Esophagus muscularis mucosa (tissue), 4 donors: ENCODE measurements at places on chromosomes 3 and 15.

DNA sequence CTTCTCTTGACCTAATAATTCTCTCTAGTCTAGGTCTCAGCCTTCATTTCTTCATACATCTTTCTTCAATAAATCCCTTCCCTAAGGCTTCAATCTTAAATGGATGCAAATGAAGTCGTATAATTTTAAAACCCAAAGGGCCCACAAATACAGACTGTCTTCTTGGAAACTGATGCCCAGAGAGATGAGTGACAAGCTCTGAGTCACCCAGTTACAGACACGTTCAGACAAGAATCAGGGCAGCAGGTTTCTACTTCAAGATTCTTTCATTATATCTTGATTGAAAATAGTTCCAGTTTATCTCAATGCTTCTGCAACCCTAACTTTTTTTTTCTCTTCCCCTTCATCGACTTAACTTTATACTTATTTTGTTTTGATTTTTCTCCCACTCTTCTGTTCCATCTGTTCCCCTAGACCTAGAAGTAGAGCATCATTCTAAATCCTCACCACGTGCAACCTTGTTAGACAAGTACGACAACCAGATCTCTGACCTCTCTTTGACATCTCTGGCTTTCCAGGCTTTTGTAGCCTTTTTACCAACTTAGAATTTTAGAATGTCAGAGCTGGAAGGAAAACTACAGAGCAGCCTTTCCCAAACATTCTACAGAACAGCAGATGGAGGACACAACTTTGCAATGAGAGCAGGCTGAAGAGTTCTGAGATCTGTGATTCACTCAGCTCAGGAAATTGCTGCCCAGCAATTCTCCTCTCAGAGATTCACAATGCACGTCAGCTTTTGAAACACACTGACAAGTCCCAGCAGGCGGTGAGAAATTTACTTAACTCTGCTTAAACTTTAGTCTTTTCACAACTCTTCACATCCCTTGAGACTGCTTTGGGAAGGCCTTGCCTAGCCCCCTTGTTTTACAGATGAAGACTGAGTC is 25.3 kb downstream of the NCEH1 start:
- H3K36me3 ChIP-seq: no peaks in the 10 kb centered on the region
- no peak overlapping the region for H3K4me3 ChIP-seq
- no peak overlapping the region for H3K27ac ChIP-seq
- peaks cover 15% of the 10 kb centered on the region for H3K4me1 ChIP-seq

DNA sequence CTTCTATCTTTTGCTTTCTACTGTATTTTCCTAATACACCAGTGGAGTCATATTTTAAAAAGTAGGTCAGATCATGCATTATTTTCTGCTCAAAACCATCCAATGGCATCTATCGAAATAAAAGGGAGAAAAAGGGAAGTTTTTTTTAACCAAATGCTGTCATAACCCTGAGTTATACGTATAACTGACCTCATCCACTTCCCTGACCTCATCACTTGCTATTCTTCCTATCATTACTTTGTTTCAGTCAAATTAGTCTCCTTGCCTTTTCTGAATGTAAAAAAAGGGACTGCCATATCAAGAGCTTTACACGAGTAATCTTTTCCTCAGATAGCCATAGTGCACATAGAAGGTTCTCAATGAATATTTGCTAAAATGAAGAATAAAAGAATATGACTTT is 1383.6 kb downstream of the ZPLD1 start:
- no peak overlapping the region for H3K27ac ChIP-seq
- no peaks in the 10 kb centered on the region for H3K27me3 ChIP-seq
- no peaks in the 10 kb centered on the region for H3K4me1 ChIP-seq

DNA sequence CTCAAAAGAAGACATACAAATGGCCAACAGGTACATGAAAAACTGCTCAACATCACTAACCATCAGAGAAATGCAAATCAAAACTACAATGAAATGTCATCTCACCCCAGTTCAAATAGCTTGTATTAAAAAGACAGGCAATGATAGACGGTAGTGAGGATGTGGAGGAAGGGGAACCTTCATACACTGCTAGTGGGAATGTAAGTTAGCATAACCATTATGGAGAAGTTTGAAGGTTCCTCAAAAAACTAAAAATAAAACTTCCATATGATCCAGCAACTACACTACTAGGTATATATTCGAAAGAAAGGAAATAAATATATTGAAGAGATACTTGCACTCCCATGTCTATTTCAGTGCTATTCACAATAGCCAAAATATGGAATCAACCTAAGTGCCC is 62.8 kb upstream of the PPARG start:
- H3K36me3 ChIP-seq: no peaks in the 10 kb centered on the region
- DNase-seq: no peak
- H3K27me3 ChIP-seq: no peaks in the 10 kb centered on the region

- no peak overlapping the region for H3K27ac ChIP-seq
- no peak for DNase-seq
- H3K27me3 ChIP-seq: no peaks in the 10 kb centered on the region
Observed at GRCh38 chr3:128584412-128585020, 66.1 kb downstream of the RPN1 start.

GRCh38 chr3:54122324-54123002 is at the start of gene CACNA2D3:
Gene CACNA2D3 (plus strand): TSS chr3:54122552.
- peak within 1 kb of the TSS; percentile 74 for H3K4me3 ChIP-seq
- peak within 1 kb of the TSS; percentile 79 for H3K27ac ChIP-seq
- peaks cover 32% of the 10 kb centered on the region for H3K4me1 ChIP-seq

GRCh38 chr15:92049290-92049989 is 195.9 kb downstream of the SLCO3A1 start:
- H3K27me3 ChIP-seq: no peaks in the 10 kb centered on the region
- H3K36me3 ChIP-seq: no peaks in the 10 kb centered on the region
- peaks cover 9% of the 10 kb centered on the region for H3K4me1 ChIP-seq
- DNase-seq: no peak
- no peak overlapping the region for H3K4me3 ChIP-seq

DNA sequence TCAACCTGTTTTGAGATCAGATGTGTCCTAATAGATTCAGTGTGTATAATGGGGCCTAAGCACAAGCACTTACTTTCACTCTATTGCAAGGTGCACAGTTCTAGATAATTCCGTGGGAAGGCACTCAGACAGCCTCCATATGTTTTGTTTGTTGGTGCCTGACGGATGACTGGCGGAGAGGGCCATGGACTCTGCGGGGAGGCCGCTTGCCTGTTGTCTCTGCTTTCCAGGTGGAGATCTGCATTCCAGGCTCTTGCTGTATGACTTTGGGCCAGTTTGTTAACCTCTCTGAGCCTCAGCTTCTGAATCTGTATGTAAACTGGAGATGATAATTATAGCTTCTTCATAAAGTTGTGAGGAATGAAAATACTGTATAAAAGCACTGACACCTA is 1.5 kb downstream of the IRAK2 start:
- H3K4me1 ChIP-seq: peaks cover 13% of the 10 kb centered on the region
- H3K27me3 ChIP-seq: no peaks in the 10 kb centered on the region
- H3K36me3 ChIP-seq: peaks cover 4% of the 10 kb centered on the region
- no peak overlapping the region for H3K27ac ChIP-seq

GRCh38 chr15:38066612-38067011 is 132.2 kb downstream of the TMCO5A start:
- no peak overlapping the region for H3K4me3 ChIP-seq
- H3K27me3 ChIP-seq: no peaks in the 10 kb centered on the region
- H3K27ac ChIP-seq: no peak overlapping the region
- no peaks in the 10 kb centered on the region for H3K36me3 ChIP-seq

GRCh38 chr3:150925751-150926201 is 20.5 kb upstream of the MINDY4B start:
- H3K27me3 ChIP-seq: no peaks in the 10 kb centered on the region
- no peaks in the 10 kb centered on the region for H3K4me1 ChIP-seq
- DNase-seq: no peak
- H3K4me3 ChIP-seq: no peak overlapping the region
- H3K36me3 ChIP-seq: no peaks in the 10 kb centered on the region
- no peak overlapping the region for H3K27ac ChIP-seq

DNA sequence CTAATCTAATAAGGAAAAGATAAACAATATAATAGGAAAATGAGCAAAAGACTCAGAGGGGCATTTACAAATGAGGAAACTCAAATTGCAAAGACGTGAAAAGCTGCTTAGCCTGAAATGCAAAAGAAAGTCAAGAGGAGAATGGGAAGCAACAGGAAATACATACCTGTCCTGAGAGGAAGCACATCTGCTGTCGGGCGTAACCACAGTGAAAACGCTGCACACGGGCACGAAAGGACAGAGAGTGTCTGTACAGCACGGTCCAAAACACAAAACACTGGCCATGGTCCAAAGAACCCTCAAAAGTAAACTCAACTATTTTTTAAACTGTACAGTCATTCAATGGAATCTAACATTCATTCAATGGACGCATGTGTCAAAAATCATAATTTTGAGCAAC is 100.6 kb downstream of the CHSY1 start:
- no peak overlapping the region for H3K4me3 ChIP-seq
- H3K36me3 ChIP-seq: no peaks in the 10 kb centered on the region
- H3K4me1 ChIP-seq: no peaks in the 10 kb centered on the region
- no peak for DNase-seq
- H3K27ac ChIP-seq: no peak overlapping the region

- no peak for DNase-seq
- H3K36me3 ChIP-seq: peaks cover 40% of the 10 kb centered on the region
Observed at GRCh38 chr15:39959411-39959810, 25.5 kb downstream of the EIF2AK4 start.

GRCh38 chr15:78453447-78453846 is 15.4 kb downstream of the IREB2 start:
- no peaks in the 10 kb centered on the region for H3K27me3 ChIP-seq
- no peak for DNase-seq
- no peaks in the 10 kb centered on the region for H3K36me3 ChIP-seq

DNA sequence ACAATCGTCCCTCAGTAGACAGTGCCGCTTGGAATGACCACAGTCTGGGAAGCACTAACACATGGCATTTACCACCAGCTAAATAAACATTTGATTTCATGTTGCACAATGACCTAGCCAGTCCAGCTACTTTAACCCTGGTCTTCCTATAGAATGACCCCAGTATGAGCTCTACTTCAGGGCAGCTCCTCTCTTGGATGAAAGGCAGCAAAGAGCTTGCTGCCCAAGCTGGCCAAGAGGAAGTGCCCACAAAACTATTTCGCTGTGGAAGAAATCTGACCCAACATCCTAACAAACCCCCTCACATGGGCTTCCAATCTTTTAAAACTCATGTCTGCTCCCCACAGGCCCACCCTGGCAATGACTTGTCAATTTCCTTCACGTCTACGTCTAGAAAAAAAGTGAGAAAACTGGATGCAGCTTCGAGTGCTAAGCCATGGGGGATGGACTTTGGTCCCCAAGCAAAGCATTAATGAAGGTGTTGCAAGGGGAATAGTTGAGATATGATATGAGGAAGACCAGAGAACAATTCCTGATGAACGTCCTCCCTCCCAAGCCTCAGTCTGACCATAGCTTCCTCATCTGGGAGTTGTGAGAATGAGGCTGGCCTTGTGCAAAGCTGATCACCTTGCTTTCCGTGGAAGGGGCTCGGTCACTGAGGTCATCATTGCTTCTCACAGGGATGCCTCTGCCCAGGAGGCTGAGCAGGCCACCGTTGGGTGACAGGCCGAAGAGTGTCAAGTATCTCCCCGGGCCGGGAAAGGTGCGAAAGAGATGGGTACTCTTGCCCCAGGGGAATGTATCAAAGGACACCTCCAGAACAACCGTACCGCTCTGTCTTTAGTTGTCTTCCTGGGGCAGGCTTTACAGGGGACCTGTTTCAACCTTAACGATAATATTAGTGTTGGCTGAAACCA is 964 bp downstream of the SLC25A20 start:
- no peaks in the 10 kb centered on the region for H3K27me3 ChIP-seq
- no peaks in the 10 kb centered on the region for H3K36me3 ChIP-seq
- H3K27ac ChIP-seq: peak overlapping the region; percentile 92
- H3K4me3 ChIP-seq: peak overlapping the region; percentile 95
- no peak for DNase-seq

- H3K27ac ChIP-seq: no peak overlapping the region
- peaks cover 14% of the 10 kb centered on the region for H3K4me1 ChIP-seq
- DNase-seq: no peak
- no peak overlapping the region for H3K4me3 ChIP-seq
- H3K27me3 ChIP-seq: no peaks in the 10 kb centered on the region
Observed at GRCh38 chr3:51106242-51106876, 278.7 kb upstream of the MANF start.

GRCh38 chr15:76187163-76187562 is 124.1 kb downstream of the ETFA start:
- no peak overlapping the region for H3K27ac ChIP-seq
- H3K4me1 ChIP-seq: peaks cover 11% of the 10 kb centered on the region
- no peaks in the 10 kb centered on the region for H3K36me3 ChIP-seq
- H3K4me3 ChIP-seq: no peak overlapping the region
- DNase-seq: no peak

GRCh38 chr3:192642651-192643050 is 84.7 kb downstream of the FGF12 start:
- H3K36me3 ChIP-seq: no peaks in the 10 kb centered on the region
- no peaks in the 10 kb centered on the region for H3K4me1 ChIP-seq
- no peak overlapping the region for H3K27ac ChIP-seq
- H3K27me3 ChIP-seq: no peaks in the 10 kb centered on the region
- no peak overlapping the region for H3K4me3 ChIP-seq

- H3K27me3 ChIP-seq: peaks cover 3% of the 10 kb centered on the region
- no peak overlapping the region for H3K4me3 ChIP-seq
- no peaks in the 10 kb centered on the region for H3K4me1 ChIP-seq
- no peak for DNase-seq
Observed at GRCh38 chr15:69474846-69475455, 22.3 kb downstream of the RPLP1 start.

- H3K4me3 ChIP-seq: no peak overlapping the region
- H3K4me1 ChIP-seq: peaks cover 40% of the 10 kb centered on the region
- no peaks in the 10 kb centered on the region for H3K27me3 ChIP-seq
- H3K36me3 ChIP-seq: no peaks in the 10 kb centered on the region
- peak overlapping the region; percentile 10 for H3K27ac ChIP-seq
Observed at GRCh38 chr3:149555927-149556326, 81.4 kb downstream of the TM4SF4 start.

GRCh38 chr15:99361545-99362185 is 110.4 kb downstream of the LRRC28 start:
- no peaks in the 10 kb centered on the region for H3K4me1 ChIP-seq
- DNase-seq: no peak
- H3K36me3 ChIP-seq: no peaks in the 10 kb centered on the region
- H3K27ac ChIP-seq: no peak overlapping the region

- H3K27ac ChIP-seq: no peak overlapping the region
- H3K27me3 ChIP-seq: no peaks in the 10 kb centered on the region
- H3K4me3 ChIP-seq: no peak overlapping the region
- H3K4me1 ChIP-seq: no peaks in the 10 kb centered on the region
- DNase-seq: no peak
Observed at GRCh38 chr3:114272271-114272670, 21.6 kb upstream of the TIGIT start.

- no peak overlapping the region for H3K27ac ChIP-seq
- no peaks in the 10 kb centered on the region for H3K36me3 ChIP-seq
- H3K4me3 ChIP-seq: no peak overlapping the region
- H3K4me1 ChIP-seq: no peaks in the 10 kb centered on the region
- no peaks in the 10 kb centered on the region for H3K27me3 ChIP-seq
- DNase-seq: no peak
Observed at GRCh38 chr3:109728861-109729494, 391.6 kb upstream of the DPPA4 start.
